ENCODE measurements at places on chromosomes 1 and 21. TPM values are rescaled to one million over a fixed set of nuclear protein-coding genes. Genes with fewer than 3 reads are reported as not detected.

Gene RRP15
- 8.8 TPM for total RNA-seq

DNA sequence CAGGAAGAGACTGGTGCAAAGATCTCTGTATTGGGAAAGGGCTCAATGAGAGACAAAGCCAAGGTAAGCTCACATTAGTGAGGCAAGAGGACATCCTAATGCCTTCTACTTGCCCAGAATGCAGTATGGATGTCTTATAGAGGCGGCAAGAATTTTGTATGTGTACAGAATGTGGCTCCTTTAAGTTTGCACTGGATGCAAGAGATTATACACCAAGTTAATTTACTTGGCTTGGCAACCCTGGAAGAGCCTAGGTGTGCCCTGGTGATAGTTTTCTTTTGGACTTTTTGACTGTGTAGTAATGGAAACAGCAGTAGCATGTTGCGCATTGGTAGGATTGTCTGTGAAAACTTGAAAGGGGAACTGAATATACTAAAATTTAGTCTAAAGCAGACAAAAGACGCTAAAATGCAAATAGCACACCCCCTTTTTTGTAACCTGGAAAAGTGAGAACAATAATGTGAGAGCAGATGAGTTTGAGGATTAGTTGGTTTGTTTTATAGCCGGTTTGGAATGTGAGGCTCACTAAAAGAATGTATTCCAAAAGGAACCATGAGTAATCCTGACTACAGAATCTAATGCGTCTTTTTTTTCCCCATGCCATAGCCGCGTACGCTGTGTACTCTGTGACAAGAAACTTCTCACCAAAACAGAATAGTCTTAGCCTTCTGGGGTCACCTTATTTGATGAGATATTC lies 18.1 kb downstream of the KHDRBS1 start:
- H3K4me3 ChIP-seq, result no peak overlapping the region
- H3K27ac ChIP-seq, result no peak overlapping the region
- H3K27me3 ChIP-seq, result no peaks in the 10 kb centered on the region
- H3K36me3 ChIP-seq, result no peaks in the 10 kb centered on the region
- no peaks in the 10 kb centered on the region for H3K4me1 ChIP-seq

- H3K4me3 ChIP-seq, result no peak overlapping the region
- DNase-seq, result no peak
- no peaks in the 10 kb centered on the region for H3K4me1 ChIP-seq
- H3K36me3 ChIP-seq, result no peaks in the 10 kb centered on the region
Measured at GRCh38 chr21:17460094-17460493, 52.7 kb upstream of the CXADR start.

DNA sequence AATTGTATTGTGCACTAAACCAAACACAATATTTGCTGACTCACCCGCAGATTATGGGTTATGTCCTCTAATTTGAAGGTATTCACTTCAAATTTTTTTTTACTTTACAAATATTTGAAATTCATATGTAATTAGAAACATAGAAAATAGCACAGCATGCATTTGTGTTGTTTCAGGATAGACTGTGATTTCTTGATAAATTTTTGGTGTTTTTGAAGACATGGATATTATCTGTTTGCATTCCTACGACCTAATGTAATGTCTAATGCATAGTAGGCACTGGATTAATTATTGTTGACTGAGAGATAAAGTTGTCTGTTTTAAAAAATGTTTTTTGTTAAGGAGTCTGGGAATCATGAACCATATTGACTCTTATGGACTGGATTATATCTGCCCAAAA lies 850.2 kb downstream of the BRINP3 start:
- no peaks in the 10 kb centered on the region for H3K36me3 ChIP-seq
- DNase-seq, result no peak
- H3K27me3 ChIP-seq, result no peaks in the 10 kb centered on the region
- no peaks in the 10 kb centered on the region for H3K4me1 ChIP-seq
- no peak overlapping the region for H3K4me3 ChIP-seq

GRCh38 chr1:156740237-156740740 lies 599 bp downstream of the MRPL24 start:
- no peak for DNase-seq
- no peaks in the 10 kb centered on the region for H3K27me3 ChIP-seq
- H3K4me1 ChIP-seq, result no peaks in the 10 kb centered on the region
- H3K36me3 ChIP-seq, result peaks cover 6% of the 10 kb centered on the region

GRCh38 chr1:233584376-233584775 lies 29.5 kb upstream of the KCNK1 start:
- no peak overlapping the region for H3K27ac ChIP-seq
- H3K4me1 ChIP-seq, result no peaks in the 10 kb centered on the region
- H3K4me3 ChIP-seq, result no peak overlapping the region
- H3K36me3 ChIP-seq, result no peaks in the 10 kb centered on the region
- no peak for DNase-seq

- H3K4me3 ChIP-seq, result no peak overlapping the region
- H3K36me3 ChIP-seq, result no peaks in the 10 kb centered on the region
- no peaks in the 10 kb centered on the region for H3K27me3 ChIP-seq
- no peak overlapping the region for H3K27ac ChIP-seq
- peaks cover 4% of the 10 kb centered on the region for H3K4me1 ChIP-seq
Measured at GRCh38 chr1:119136401-119136800, 4.1 kb downstream of the WARS2 start.

DNA sequence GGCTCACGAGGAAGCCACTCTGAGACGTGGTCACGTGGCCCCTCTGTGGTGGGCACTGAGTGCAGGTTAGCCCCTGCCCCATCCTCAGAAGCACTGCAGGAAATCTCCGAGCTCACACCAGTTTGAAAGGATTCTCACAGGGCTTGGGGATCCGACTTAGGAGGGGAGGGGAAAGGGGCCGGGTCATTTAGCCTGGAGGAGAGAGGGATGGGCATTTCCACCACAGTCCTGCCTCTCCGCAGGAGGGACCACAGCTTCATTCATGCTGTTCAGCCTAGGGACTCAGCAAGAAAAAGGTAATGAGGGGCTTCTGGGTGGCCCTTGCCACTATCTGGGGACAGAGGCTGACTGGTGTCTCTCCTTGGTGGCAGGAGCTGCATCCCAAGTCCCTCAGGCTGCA lies 126.5 kb downstream of the NPHP4 start:
- no peak for DNase-seq
- no peak overlapping the region for H3K27ac ChIP-seq
- no peaks in the 10 kb centered on the region for H3K4me1 ChIP-seq
- no peaks in the 10 kb centered on the region for H3K27me3 ChIP-seq
- H3K4me3 ChIP-seq, result no peak overlapping the region

GRCh38 chr1:17156108-17156507 lies 36.9 kb upstream of the PADI2 start:
- H3K27ac ChIP-seq, result no peak overlapping the region
- H3K4me1 ChIP-seq, result no peaks in the 10 kb centered on the region
- DNase-seq, result no peak
- no peaks in the 10 kb centered on the region for H3K27me3 ChIP-seq

DNA sequence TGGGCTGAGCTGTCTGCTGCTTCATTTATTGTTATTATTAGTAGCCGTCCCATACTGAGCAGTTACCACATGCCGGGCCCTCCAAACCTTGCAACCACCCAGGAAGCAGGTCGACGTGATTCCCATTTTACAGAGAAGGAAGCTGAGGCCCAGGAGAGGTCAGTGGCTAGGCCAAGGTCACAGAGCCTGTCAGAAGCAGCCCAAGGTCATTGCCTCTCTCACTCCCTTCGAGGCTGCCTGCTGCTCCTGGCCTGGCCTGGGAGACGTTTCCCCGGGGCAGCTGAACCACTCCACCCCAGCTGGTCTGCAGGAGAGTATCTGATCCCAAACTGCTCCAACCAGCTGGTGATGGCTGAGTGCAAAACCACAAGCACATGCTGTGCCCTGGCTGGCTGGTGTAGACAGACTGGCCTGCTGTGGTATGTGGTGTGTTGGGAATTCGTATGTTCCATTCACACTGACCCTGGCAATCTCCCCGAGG lies 6.5 kb downstream of the PADI4 start:
- H3K4me3 ChIP-seq, result no peak overlapping the region
- DNase-seq, result no peak
- no peaks in the 10 kb centered on the region for H3K27me3 ChIP-seq
- H3K27ac ChIP-seq, result no peak overlapping the region
- no peaks in the 10 kb centered on the region for H3K36me3 ChIP-seq

Gene CENPF
- total RNA-seq, result 1.3 TPM

- H3K4me1 ChIP-seq, result peaks cover 23% of the 10 kb centered on the region
- peak overlapping the region; percentile 100 for H3K27ac ChIP-seq
- no peak for DNase-seq
- H3K36me3 ChIP-seq, result no peaks in the 10 kb centered on the region
Measured at GRCh38 chr1:228083871-228084278, 1.4 kb downstream of the ARF1 start.

DNA sequence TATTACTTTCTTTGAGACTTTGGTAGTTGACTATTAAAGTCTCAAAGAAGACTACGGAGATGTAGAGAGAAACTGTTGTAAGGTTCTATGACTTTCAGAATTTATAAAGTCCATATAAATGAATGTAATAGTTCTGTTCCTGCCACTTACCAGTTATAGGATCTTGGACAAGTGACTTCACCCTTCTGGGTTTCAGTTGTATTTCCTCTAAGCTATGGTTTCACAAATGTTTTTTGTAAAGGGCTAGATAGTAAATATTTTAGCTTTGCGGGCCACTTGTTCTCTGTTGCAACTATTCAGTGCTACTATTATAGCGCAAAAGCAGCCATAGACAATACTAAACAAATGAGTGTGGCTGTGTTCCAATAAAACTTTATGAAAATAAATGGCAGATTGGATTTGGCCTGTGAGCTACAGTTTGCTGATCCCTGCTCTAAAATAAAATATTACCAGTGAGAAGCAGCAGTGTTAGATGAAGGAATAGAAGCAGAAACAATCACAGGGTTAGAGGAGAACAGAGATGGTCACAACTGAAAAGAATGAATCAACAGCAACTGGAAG lies 14.7 kb downstream of the ZMPSTE24 start:
- no peak overlapping the region for H3K4me3 ChIP-seq
- no peak for DNase-seq
- peaks cover 8% of the 10 kb centered on the region for H3K36me3 ChIP-seq
- H3K27ac ChIP-seq, result no peak overlapping the region
- no peaks in the 10 kb centered on the region for H3K4me1 ChIP-seq
- no peaks in the 10 kb centered on the region for H3K27me3 ChIP-seq

GRCh38 chr21:46203203-46203600 lies 18.9 kb upstream of the SPATC1L start:
- H3K27me3 ChIP-seq, result no peaks in the 10 kb centered on the region
- no peak for DNase-seq
- no peak overlapping the region for H3K27ac ChIP-seq
- H3K4me3 ChIP-seq, result no peak overlapping the region
- no peaks in the 10 kb centered on the region for H3K4me1 ChIP-seq
- peaks cover 11% of the 10 kb centered on the region for H3K36me3 ChIP-seq

DNA sequence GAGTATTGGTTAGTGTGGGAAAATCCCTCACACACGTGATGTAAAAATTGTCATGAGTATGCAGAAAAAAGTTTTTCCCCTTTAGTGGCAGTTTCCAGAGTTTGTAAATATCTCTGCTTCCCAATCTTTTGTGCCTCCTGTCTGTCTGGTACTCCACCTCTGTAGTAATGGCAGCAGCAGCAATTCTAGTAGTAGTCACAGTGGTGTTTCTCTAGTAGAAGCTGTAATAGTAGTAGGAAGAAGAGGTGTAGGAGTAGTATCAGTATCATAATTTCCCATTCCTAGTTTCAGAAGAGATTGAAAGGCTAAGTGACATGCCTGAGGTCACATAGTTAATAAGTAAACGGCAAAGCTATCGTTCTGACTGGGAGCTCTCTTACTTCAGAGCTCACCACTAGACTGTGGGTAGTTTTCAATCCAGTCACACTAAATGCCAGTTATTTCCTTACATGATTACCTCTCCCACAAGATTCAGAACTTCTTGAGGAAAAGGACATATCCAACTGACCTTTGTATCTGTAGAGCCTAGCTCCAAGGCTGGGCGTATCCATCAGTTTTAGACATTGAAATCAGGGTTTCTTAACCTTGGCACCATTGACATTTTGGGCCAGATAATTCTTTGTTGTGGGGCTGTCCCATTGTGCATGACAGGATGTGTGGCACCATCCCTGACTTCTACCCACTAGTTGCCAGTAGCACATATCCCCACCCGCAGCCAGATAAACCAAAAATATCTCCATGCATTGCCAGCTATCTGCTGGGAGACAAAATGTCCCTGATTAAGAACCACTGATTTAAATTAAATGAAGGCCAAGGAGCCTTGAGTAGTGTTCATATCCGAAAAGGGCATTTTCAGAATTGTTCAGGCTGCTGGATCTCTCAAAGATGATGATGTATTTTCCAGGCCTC lies 135.9 kb downstream of the FGGY start:
- H3K36me3 ChIP-seq, result no peaks in the 10 kb centered on the region
- DNase-seq, result no peak
- H3K27me3 ChIP-seq, result no peaks in the 10 kb centered on the region
- no peak overlapping the region for H3K27ac ChIP-seq

- H3K4me1 ChIP-seq, result no peaks in the 10 kb centered on the region
- H3K27me3 ChIP-seq, result no peaks in the 10 kb centered on the region
Measured at GRCh38 chr1:41765152-41765551, 153.6 kb downstream of the HIVEP3 start.
